Caco-2 (cell line): ENCODE measurements at places on chromosomes 6 and 20. TPM values are rescaled to one million over a fixed set of nuclear protein-coding genes. Genes with fewer than 3 reads are reported as not detected.

The MOG gene
- not detected in 2 replicates for total RNA-seq

- DNase-seq: no peak
- no peaks in the 10 kb centered on the region for H3K36me3 ChIP-seq
- no peak overlapping the region for H3K27ac ChIP-seq
- H3K27me3 ChIP-seq: no peaks in the 10 kb centered on the region
- H3K4me3 ChIP-seq: no peak overlapping the region
- no peaks in the 10 kb centered on the region for H3K4me1 ChIP-seq
These were observed 144.6 kb upstream of the MMS22L start for GRCh38 chr6:97427648-97428047.

DNA sequence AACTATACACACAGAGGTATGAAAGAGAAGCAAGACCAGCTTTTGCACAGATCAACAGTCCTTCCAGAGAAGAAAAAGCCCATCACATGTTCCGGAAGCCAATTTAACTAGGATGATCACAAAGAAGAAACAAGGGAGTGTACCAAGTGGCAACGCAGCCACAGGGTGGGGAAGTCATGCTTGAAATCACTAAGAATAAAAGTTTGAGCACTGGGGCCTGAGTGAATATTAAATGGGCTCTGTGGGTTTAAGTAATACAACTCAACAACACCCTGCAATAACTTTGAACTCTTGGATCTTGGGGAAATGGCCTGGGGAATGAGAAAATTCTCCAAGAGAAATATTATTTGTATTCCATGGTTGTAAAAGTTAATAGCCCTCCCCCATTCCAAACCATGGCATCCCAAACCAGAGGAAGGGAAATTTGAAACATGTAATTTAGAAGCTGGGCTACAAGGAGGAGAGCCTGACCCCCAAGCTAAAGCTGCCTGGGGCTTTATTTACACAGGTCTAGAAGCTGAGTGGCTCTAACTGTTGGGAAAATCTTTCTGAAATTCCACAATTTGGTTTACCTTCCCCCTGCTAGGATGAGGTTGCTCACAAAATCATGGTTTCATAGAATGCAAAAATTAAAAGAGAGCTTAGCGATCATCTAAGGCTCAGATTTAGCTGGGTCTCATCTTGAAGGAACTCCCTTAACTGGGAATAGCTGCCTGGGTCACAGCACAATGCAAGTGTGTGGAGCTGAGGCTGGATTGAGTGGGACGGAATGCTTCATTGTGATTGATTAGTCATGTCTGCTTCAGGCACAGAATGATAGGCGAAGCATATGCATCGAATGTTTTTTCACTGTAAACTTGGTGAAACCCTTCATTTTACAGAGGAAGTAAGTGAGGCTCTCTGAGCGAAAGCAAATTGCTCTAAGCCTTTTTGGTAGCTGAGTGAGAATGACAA, 143.6 kb downstream of the BMP7 start:
- H3K27me3 ChIP-seq: no peaks in the 10 kb centered on the region
- H3K4me3 ChIP-seq: no peak overlapping the region
- H3K4me1 ChIP-seq: no peaks in the 10 kb centered on the region
- no peak overlapping the region for H3K27ac ChIP-seq
- no peak for DNase-seq
- no peaks in the 10 kb centered on the region for H3K36me3 ChIP-seq

The NKAPL gene
- total RNA-seq: not detected in 2 replicates

The BMP5 gene
- total RNA-seq: 0.48 and 0.49 TPM in 2 replicates

GRCh38 chr6:139369568-139370282, 4.7 kb downstream of the CITED2 start:
- H3K4me3 ChIP-seq: no peak overlapping the region
- peaks cover 3% of the 10 kb centered on the region; the same call in 1 of the 2 replicates for H3K36me3 ChIP-seq
- peaks cover 45% of the 10 kb centered on the region for H3K4me1 ChIP-seq
- peak; percentile 46 for DNase-seq
- H3K27ac ChIP-seq: peak overlapping the region; percentile 61

- no peaks in the 10 kb centered on the region for H3K4me1 ChIP-seq
- no peaks in the 10 kb centered on the region for H3K27me3 ChIP-seq
- no peak overlapping the region for H3K4me3 ChIP-seq
- no peaks in the 10 kb centered on the region for H3K36me3 ChIP-seq
- H3K27ac ChIP-seq: no peak overlapping the region
These were observed 23.6 kb upstream of the THEMIS start for GRCh38 chr6:127924440-127924839.

DNA sequence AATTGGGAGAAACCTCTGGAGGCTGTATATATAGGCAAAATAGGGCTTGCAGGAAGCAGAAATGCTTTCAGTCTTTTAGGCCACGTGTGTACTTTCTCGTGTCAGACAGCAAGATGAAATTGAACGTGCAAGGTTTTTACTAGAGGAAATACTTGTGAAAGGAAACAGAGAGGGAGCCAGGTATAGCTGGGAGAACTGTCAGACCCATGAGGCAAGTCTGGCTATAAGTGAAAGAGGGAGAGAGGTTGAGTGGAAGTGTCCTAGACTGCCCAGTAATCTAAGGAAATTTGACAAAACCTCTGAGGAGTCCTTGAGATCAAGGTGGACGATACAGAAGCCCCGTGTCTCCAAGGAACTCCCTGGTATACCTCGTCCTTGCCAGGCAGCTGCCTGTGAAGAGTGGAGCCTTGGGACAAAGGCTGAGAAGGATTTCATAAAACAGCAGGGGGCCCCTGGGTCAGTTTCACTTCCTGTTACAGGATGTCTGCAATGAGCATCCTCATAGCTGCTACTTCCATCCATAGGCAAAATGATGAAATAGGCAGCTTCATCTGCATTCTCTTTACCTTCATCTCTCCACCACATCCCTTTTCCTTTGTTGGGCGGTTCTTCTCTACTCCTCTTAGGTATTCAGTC, 114.4 kb upstream of the MAP3K7 start:
- DNase-seq: no peak
- H3K36me3 ChIP-seq: no peaks in the 10 kb centered on the region
- no peaks in the 10 kb centered on the region for H3K4me1 ChIP-seq
- no peak overlapping the region for H3K27ac ChIP-seq
- no peak overlapping the region for H3K4me3 ChIP-seq

The TCP11 gene
- not detected in 2 replicates for total RNA-seq

DNA sequence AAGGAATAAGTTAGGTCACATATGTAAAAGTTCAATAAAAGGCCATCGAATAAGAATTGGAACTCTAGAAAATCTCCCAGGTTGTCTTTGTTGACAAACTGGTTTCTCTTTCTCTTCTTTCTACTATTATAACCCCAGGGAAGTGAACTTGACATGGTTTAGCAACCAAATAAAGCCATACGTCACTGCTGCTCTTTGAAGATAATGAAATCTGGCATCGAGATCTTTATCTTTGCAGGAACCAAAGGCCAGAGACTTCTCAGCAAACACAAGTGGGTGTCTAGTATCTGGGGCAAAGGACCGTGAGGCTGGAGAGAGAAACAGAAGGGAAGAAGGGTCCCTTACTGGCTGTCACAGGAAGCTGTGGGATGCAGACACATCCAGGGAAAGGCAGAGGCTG, 286.7 kb upstream of the CDYL start:
- no peaks in the 10 kb centered on the region for H3K27me3 ChIP-seq
- no peak overlapping the region for H3K4me3 ChIP-seq
- DNase-seq: no peak
- H3K27ac ChIP-seq: peak overlapping the region; percentile 66
- H3K36me3 ChIP-seq: no peaks in the 10 kb centered on the region
- peaks cover 15% of the 10 kb centered on the region for H3K4me1 ChIP-seq

The KCNG1 gene
- total RNA-seq: 1.3 and 1.5 TPM in 2 replicates

GRCh38 chr6:41441598-41442351, 104.4 kb upstream of the FOXP4 start:
- no peak overlapping the region for H3K27ac ChIP-seq
- no peak for DNase-seq
- H3K4me3 ChIP-seq: no peak overlapping the region
- no peaks in the 10 kb centered on the region; the same call in 1 of the 2 replicates for H3K36me3 ChIP-seq

The ENPP1 gene
- 4.6 and 4.8 TPM in 2 replicates for total RNA-seq

GRCh38 chr6:20706238-20706938, 172.1 kb downstream of the CDKAL1 start:
- H3K36me3 ChIP-seq: no peaks in the 10 kb centered on the region
- H3K4me3 ChIP-seq: no peak overlapping the region
- no peaks in the 10 kb centered on the region for H3K27me3 ChIP-seq
- peaks cover 23% of the 10 kb centered on the region for H3K4me1 ChIP-seq
- no peak for DNase-seq

- H3K4me1 ChIP-seq: no peaks in the 10 kb centered on the region
- H3K27ac ChIP-seq: no peak overlapping the region
- no peak overlapping the region for H3K4me3 ChIP-seq
- no peak for DNase-seq
- H3K27me3 ChIP-seq: 0 out of 2 replicates have a peak, but pooled peaks cover 1% of the 10 kb centered on the region
These were observed 138.3 kb downstream of the ANKRD60 start for GRCh38 chr20:58090161-58090560.

The TRAPPC3L gene
- not detected in 2 replicates for total RNA-seq

DNA sequence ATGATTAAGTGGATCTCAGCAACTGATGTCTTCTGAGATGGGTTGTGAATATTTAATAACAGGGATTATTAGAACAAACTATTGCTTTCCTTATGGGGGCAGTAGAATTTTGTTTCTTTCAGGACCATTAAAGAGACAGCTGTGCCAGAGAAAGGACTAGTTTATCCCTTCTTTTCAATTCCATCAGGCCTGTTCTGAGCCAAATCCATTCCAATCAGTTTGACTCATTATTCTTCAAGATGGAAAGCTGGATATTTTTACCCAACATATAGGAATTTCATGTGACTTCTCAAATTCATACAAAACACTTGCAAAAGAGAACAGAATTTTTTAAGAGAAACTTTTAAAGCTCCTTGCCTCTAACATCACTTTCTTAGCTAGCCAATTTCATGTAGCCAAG, 722.0 kb upstream of the FLRT3 start:
- no peaks in the 10 kb centered on the region for H3K27me3 ChIP-seq
- no peak for DNase-seq
- no peak overlapping the region for H3K4me3 ChIP-seq
- H3K27ac ChIP-seq: no peak overlapping the region
- H3K36me3 ChIP-seq: no peaks in the 10 kb centered on the region

The SOBP gene
- total RNA-seq: 0.14 TPM in 1 of 2 replicates, not detected in the other
